Metanephros (tissue), 2 donors: ENCODE measurements at places on chromosomes 7 and 10. TPM values are rescaled to one million over a fixed set of nuclear protein-coding genes. Genes with fewer than 3 reads are reported as not detected.

Gene POLD2
- 77.7 TPM for total RNA-seq

Gene TACC2
- total RNA-seq: 26.1 TPM

Gene ASB10
- total RNA-seq: 3.4 TPM

Gene ADAM8
- total RNA-seq: 11.7 TPM

Gene LLCFC1
- not detected for total RNA-seq
